ENCODE measurements at places on chromosomes 2 and 18. TPM values are rescaled to one million over a fixed set of nuclear protein-coding genes. Genes with fewer than 3 reads are reported as not detected.

Gene GALNT13
- under 0.01 TPM for total RNA-seq

Gene CHN1
- total RNA-seq: 153 TPM

Gene COL5A2
- total RNA-seq: 421 TPM

Gene AMMECR1L
- 21.9 TPM for total RNA-seq

Gene PRSS56
- not detected for total RNA-seq

Gene NEU2
- not detected for total RNA-seq

Gene SULT1C3
- not detected for total RNA-seq

Gene ALPG
- total RNA-seq: not detected

All from placental pericyte (primary cell).